ENCODE measurements at places on chromosomes 12 and 14. TPM values are rescaled to one million over a fixed set of nuclear protein-coding genes. Genes with fewer than 3 reads are reported as not detected.

- H3K4me1 ChIP-seq, result no peaks in the 10 kb centered on the region
- H3K4me3 ChIP-seq, result no peak overlapping the region
- H3K27ac ChIP-seq, result no peak overlapping the region
Observed at GRCh38 chr14:44428231-44428945, 78.7 kb downstream of the FSCB start.

Gene B4GALNT3
- 2.6 TPM for total RNA-seq

- no peak for DNase-seq
- H3K4me1 ChIP-seq, result no peaks in the 10 kb centered on the region
- H3K27ac ChIP-seq, result no peak overlapping the region
- H3K36me3 ChIP-seq, result peaks cover 37% of the 10 kb centered on the region
- H3K4me3 ChIP-seq, result no peak overlapping the region
Observed at GRCh38 chr12:16407346-16407745, 59.9 kb downstream of the MGST1 start.

Gene SERPINA12
- total RNA-seq, result not detected

Gene NKX2-8
- not detected for total RNA-seq

GRCh38 chr12:99122496-99122895 lies 477.4 kb downstream of the APAF1 start:
- DNase-seq, result no peak
- H3K4me1 ChIP-seq, result peaks cover 26% of the 10 kb centered on the region
- no peak overlapping the region for H3K4me3 ChIP-seq
